NCI-H446 treated with DMSO at 0.1 percent for 48 hours (cell line): ENCODE measurements at places on chromosomes 6 and 20.

DNA sequence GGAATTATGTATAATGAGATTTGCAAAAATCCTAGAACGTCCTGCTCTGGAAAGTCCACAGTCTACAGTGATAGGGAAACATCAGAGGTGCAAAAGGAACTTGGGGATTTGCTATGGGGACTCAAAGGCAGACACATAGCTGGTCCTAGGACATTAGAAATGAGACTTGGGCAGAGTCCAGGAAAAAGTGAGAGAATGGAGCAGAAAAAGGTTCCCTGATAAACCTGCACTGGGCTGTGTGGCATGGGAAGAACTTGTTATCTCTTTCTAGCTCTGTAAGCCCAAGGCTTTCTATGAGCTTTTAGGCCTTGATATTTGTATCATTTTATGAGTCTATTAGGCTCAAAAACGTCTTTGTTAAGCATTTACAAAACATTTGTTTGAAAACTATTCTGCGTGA is 15.2 kb downstream of the PRND start:
- DNase-seq = no peak

DNA sequence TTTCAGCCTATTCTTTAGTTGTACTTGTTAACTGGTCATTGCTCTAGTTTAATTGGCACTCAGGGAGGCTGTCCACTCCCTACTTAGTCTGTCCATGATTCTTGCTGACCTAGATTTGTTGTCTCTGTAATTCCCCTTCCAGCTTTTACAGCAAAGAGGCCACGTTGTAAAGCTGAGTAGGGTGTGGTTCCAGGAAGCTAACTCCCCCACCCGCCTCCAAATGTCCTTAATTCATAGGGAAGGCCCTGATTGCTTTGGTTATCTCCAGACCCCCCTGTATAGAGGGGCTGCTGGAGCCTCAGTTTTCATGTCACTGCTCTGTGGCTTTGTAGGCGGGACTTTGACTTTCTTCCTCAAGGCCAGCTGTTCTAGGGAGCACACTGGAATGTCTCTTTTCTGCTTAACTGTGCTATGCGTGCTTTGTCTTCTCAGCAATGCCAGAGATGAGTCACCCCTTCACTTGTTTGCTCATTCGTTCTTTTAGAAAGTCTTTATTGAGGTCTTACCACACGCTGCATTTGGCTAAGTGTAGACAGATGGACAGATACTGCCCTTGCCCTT is 175.1 kb upstream of the JAG1 start:
- DNase-seq = no peak

DNA sequence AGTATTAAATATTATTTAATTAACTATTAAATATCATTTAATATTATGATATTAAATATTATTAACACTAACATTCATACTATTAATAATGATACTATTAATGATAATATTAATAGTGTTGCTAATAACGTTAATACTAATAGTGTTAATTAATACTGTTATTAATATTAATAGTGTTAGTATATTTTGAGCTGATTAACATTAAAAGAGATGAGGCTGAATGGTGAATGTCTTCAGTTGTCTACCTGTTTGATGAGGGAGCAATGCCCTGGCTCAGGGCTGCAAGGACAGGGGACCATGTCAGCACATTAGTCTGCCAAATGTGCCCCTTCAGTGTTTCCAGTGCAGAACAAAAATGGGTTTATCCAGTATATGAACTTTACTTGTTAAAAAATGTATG is 96.6 kb upstream of the PLEKHG1 start:
- DNase-seq = no peak

DNA sequence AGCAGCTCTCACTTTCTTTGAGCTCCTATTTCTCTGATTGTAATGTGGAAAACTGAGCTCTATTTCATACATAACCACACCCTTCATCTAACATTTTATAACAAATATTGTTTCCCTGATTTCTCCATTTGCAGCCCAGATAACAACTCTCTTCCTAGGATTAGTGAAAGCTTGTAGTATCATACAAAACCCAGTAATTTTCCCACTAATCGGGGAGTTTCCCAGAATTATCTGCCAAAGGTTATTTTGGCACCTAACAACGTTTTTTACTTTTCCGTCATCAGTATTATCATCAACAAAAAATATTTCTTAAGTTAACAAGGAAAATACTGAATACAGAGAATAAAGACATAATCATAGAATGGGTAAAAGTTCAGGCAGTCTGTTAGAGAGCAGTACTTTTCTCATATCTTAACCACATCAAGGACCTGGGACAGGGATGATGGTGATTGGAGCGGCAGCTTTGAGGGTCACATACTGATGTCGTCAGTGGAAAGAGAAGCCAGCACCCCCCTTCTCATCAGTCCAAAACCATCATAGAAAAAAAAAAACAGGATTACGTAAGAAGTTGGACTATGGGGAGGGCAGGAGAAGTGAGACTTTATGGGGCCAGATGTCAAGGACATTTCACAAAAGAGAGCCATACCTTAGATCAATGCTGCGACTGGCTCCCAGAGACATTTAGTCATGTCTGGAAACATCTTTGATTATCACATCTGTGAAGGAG is 166.1 kb upstream of the TNFAIP3 start:
- no peak for DNase-seq

- peak; percentile 61 for DNase-seq
Observed at GRCh38 chr6:149922642-149923326, at the start of gene RAET1G. RAET1G (minus strand) TSS chr6:149923121; CDS start chr6:149923010, 111 bp downstream.

DNA sequence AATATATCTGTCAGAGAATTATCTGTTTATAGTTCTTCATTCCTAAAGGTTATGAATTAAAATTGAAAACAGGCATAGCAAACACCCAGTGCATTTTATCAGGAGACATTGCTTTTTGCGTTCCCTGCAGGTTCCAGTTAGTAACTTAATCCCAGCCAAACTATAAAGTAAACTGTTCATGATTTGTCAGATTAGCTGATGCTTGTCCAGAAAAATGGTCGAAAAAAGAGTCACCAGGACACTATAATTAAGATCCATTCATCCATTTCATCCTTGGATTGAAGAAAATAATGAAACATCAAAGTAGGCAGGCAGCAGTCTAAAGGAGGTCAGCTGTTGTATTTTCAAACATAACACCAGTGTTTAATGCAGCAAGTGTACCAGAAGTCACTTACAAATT is 75.9 kb downstream of the EPHA7 start:
- no peak for DNase-seq

DNA sequence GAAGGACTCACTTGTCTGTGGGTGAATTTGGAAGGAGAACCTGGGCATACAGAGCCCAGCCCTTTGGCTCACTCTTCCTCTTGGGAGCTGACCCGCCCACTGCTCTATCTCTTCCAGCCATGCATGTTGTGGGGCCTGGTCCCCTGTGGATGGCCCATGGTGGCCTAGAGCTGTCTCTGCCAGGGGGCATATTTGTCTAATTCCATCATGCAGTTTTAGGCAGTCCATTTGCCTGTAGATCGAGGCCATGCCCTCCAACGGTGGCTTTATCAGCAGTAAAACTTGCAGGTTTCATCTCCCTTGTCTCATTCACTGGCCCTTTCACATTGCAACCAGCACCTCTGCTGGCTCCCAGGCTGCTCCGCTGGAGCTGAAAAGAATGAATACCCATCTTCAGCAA is 12.9 kb upstream of the EZR start:
- no peak for DNase-seq

GRCh38 chr6:49430187-49430586 is 32.9 kb downstream of the MMUT start:
- no peak for DNase-seq

DNA sequence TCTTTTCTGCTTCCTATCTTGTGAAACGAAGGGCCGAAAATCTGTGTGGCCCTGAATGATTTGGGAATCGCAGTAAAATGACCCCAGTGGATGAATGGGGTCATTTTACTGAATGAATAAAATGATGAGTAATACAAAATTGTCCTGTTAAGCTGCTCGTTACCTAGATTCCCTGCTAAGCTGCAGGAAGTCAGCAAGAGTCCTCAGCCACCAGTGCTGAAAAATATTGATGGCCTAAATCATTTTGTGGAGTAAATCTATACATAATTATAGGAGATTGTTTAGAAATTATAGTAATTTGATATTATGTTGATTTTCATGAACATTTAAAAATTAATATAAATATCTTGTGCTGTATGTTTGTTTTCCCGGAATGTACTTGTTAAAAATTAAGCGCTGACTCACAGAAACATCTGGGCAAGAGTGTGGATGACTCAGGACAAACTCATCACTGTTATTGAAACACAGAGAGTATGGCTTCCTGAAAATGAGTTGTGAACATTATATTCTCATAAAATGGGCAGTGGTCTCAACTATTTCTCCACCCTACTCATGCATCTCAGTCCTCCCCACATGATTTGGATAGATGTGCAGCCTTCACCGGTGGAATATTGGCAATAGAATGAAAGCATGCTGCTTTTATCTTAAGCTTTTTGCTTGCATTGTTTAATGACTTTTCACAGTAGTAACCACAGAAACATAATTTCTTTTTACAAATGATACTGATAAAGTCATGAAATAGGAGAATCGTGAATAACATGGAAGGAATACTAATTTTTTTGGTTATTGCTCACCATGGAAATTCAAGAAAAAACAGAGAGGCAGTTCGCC is 36.2 kb upstream of the RGS17 start:
- no peak for DNase-seq

- no peak for DNase-seq
Observed at GRCh38 chr6:130513770-130514169, 148.0 kb downstream of the TMEM200A start.
